Nucleus accumbens (tissue), 56 donors: ENCODE measurements at places on chromosomes 1 and 21.

DNA sequence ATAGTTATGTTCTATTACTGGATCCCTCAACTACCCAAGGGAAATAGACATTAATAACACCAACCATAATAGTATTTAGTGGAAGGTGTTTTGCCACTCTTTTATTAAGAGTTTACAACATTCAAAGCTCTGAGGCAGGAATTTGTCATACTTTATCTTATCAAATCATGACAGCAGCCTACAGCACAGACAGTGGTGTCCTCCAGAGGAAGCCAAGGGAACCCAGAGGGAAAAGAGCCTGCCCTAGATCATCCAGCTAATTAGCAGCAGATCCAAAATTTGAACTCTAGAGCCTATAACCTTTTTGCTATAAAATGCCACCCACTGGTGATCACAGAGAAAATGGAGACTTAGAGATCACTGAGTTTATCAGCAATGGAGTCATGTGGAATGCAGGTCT is 18.2 kb downstream of the VAV3 start:
- DNase-seq = no peak

GRCh38 chr1:190104961-190105360 is 372.7 kb downstream of the BRINP3 start:
- DNase-seq = no peak

DNA sequence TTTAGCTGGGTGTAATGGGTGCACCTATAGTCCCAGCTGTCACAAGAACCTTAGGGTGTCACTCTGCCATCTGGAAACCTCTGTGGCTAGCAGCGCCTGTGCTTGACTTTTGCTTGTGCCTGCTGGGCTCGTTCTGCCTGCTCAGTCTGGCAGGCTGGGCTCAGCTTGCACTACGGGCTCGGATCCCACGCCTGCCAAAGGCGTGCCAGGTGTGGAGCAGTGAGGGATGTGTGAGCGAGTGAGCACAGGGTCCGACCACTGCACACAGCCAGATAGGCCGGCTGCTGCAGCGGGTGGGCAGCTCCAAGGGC is 2.8 kb upstream of the LSM10 start:
- DNase-seq = no peak

GRCh38 chr1:21716169-21716568 is 47.0 kb upstream of the RAP1GAP start:
- no peak for DNase-seq

- no peak for DNase-seq
Measured at GRCh38 chr1:204177133-204177532, 11.0 kb upstream of the REN start.

DNA sequence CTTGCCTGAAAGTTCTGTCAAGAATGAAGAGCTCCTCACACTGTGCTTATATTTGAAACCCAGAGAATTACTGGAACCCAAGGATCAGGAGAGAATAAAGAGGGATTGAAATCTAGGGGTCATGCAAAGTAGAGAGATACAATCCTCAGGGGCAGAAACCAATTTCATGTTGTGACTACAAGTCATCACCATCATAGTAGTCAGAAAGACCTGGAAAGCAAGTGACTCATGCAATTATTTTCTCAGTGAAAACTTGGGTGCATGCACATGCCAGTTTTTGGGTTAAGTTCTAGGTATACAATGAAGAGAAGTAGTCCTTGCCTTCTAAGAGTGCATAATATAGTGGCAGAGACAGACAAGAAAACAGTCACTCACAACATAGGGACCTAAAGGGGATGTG is 210.0 kb downstream of the ZC3H11B start:
- DNase-seq = no peak

GRCh38 chr1:91057784-91058183 is 35.9 kb upstream of the ZNF644 start:
- DNase-seq = no peak

DNA sequence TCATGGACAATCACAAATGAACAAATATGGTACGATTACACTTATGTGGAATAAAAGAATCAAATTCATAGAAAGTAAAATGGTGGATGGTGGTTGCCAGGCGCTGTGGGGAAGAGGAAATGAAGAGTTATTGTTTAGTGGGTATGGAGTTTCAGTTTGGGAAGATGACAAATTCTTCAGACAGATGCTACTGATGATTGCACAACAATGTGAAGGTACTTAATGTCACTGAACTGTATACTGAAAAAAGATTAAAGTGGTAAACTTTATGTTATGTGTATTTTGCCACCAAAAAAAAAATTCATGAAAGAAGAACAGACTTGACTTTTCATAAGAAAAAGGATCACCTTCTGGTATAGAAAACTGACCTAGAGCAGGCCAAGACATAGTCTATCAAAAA is 745.6 kb upstream of the CXADR start:
- DNase-seq = no peak
